ENCODE measurements at places on chromosomes 6 and 20. TPM values are rescaled to one million over a fixed set of nuclear protein-coding genes. Genes with fewer than 3 reads are reported as not detected.

The LBP gene
- total RNA-seq: 3.4 TPM

The GSTA2 gene
- not detected for total RNA-seq

The DAAM2 gene
- 17.8 TPM for total RNA-seq

The RCAN2 gene
- total RNA-seq: 33.2 TPM

The SCUBE3 gene
- total RNA-seq: 119 TPM

DNA sequence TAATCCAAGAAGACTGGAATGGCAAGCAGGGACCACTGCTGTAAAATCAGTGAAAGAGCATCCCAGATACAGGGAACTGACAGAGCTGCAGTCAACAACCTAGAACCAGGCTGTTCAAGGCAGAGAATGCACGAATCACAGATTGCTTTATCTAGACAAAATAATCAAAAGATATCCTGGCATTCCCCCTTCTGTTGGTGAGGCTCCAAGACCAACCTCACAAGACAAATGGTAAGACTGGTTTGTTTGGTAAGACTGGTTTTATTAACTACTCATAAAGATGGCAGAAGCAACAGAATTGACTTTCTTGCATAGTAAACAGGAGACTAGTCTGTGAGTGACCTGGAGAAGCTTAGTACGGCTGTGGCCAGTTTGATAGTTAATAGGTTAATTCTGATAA is 88.8 kb upstream of the AHI1 start:
- no peak for DNase-seq

DNA sequence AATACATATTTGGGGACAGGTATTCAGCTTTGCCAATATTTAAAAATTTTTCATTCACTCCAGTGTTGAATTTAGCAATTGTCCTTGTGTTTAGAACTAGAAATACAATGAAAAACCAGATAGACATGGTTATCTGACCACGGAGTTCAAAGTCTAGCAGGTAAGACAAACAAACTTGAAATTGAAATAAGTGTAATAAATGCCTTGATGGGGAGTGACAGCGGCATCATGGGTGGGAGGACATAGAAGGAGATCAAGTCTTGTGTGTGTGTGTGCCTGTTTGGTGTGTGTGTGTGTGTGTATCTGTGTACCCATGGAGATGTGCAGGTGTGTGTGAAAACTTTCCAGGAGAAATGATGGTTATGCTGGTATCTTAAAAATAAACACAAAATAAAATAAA is 750.0 kb upstream of the CITED2 start:
- no peak for DNase-seq

GRCh38 chr20:50467718-50468356 is 42.3 kb upstream of the PTPN1 start:
- peak; percentile 23 for DNase-seq

- DNase-seq: peak; percentile 9
Observed at GRCh38 chr20:62186887-62187866, 4.3 kb downstream of the MTG2 start.

DNA sequence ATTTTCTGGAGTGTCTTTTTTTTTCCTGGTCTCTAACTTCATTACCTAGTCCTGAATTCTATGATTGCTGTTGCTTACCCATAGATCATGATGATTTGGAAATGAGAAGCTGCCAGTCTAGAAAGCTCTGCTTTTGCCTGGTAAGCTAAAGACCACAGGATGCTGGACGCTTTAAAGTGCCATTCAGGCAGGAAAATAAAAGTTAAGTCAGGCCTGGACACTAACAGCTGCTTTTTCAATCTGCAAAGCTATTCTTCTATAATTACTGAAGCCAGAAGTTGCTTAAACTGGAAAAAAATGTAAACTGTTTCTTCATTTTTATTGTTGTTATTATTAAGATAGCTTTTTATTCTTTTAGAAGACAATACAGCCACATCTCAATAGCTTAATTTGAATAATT is 129.8 kb upstream of the SPACA1 start:
- no peak for DNase-seq

- DNase-seq: no peak
Observed at GRCh38 chr20:50001784-50002311, 19.1 kb downstream of the SNAI1 start.

DNA sequence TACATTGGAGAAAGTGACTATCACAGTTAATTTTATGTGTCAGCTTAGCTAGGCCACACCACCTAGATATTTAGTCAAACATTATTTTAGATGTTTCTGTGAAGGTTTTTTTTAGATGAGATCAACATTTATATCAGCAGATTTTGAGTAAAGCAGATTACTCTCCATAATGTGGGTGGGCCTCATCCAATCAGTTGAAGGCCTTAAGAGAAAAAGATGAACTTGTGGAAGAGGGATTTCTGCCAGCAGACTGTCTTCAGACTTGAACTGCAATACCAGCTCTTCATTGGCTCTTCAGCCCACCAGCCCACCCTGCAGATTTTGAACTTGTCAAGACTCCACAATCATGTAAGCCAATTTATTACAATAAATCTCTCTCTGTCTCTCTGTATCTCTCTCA is 25.1 kb upstream of the FBXO30 start:
- no peak for DNase-seq

GRCh38 chr20:47027042-47027441 is 132.4 kb downstream of the EYA2 start:
- DNase-seq: peak; percentile 93

DNA sequence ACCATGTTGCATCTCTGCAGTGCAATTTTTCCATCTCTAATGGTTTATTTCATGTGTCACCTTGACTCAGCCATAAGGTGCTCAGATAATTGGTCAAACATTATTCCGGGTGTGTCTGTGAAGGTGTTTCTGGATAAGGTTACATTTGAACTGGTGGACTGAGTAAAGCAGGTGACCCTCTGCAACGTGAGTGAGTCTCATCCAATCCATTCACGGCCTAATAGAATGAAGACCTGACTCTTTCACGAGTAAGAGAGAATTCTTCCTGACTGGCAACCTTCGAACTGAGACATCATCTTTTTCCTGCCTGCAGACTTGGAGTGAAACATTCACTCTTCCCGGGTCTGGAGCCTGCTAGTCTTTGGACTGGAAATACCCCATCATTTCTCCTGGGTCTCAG is 77.1 kb upstream of the SLC22A23 start:
- no peak for DNase-seq

DNA sequence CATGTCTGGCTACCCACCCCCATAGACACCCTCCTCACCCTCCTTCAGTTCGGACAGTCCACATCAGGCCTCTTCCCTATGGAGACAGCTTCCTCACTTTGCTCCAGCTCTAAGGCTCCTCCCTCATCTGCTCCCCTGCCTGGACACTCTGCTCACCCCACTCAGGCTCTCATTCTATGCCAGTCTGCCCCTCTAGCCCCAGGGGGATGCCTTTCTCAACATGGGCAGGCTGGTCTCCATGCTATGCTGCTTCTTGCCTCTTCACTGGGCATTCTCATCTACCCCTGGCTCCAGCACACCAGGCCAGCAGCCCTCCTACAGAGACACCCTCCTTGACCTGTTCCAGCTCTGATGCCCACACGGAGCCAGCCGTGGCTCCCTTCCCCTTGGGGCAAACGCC is at the start of gene WFDC8:
Gene WFDC8, minus strand, starts transcription at position 101 of the 400 bp plus-strand sequence. Its CDS starts 37 bp downstream, at position 64.
- peak; percentile 41 for DNase-seq

GRCh38 chr20:15205028-15205427 is 867.6 kb upstream of the FLRT3 start:
- no peak for DNase-seq
